NCI-H1105 treated with DMSO at 0.1 percent for 48 hours (cell line): ENCODE measurements at places on chromosomes 6 and 20.

DNA sequence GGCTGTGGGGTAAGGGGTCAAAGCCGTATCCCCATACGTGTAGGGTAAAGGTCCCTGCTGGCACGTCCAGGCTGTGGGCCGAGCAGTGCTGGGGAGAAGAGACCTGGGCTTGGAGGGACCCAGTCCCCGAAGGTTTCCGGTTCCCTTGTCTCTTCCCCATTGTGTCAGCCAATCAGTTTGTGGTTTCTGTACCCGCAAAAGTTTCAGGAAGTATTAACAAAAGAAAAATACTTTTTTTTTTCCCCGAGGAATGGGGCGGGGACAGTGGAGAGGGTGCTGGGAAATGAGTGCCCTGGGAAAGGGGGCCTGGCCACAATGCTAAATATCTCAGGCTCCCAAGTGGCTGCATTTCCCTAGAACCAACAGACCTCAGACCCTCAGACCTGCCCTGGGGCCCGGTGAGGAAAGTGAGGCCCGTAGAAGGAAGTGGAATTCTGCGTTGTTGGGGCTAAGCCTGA lies 15.2 kb upstream of the AMD1 start:
- no peak for DNase-seq

- no peak for DNase-seq
Observed at GRCh38 chr20:59006864-59007664, at the start of gene CTSZ. CTSZ (minus strand) TSS chr20:59007254; CDS start chr20:59007128, 126 bp downstream.

DNA sequence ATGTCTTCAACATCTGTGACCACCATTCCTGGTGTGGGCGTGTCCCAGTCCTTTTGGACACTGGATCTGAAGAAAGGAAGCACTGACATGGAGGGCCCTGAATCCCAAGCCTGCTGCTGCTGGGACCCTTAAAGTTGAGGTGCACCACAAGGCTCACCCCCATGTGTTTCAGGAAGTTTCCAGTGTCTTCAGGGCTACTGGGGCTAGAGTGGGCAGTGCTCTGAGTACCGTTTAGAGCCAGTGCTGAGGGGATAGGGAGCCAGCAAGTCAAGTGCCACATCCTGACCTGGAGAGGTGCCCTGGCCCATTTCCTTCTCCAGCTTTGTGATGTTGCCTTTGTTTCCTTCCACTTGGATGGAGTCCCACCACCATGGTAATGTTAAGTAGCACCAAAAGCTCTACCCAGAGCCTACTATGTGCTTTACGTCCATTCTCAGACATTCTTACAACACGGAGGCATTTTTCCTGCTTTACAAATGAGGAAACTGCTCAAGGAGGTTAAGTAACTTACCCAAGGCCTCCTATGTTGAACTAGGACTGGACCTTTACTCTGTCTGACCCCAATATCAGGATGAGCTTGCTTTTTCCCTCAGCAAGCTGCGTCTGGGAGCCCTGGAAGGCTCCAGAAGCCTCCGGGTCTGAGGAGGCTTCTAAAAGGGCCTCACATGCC lies 552 bp upstream of the DEF6 start:
- DNase-seq, result no peak

GRCh38 chr6:89862273-89862672 lies 32.0 kb upstream of the GJA10 start:
- DNase-seq, result no peak

GRCh38 chr6:109460161-109460829 lies 4.7 kb upstream of the MICAL1 start:
- DNase-seq, result no peak
